Brain (organoid and tissue), 16 donors: ENCODE measurements at places on chromosomes 16 and 17.
A peak's percentile ranks its signal among the peaks of the same experiment; 100 is the strongest.

GRCh38 chr17:67504182-67504581, 127.1 kb downstream of the PITPNC1 start:
- DNase-seq: no peak

DNA sequence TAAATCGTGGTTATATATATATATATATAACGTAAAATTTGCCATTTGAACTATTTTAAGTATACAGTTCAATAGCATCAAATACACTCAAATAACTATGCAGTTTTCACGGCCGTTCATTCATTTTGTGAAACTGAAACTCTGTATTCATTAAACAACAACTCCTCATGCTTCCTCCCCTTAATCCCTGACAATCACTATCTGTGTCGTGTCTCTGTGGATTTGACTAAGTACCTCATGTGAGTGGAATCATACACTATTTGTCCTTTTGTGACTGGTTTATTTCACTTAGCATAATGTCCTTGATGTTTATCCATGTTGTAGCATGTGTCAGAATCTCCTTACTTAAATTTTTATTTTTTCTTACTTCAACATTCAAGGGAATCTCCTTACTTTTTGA, 2.8 kb downstream of the CCL23 start:
- DNase-seq: no peak

DNA sequence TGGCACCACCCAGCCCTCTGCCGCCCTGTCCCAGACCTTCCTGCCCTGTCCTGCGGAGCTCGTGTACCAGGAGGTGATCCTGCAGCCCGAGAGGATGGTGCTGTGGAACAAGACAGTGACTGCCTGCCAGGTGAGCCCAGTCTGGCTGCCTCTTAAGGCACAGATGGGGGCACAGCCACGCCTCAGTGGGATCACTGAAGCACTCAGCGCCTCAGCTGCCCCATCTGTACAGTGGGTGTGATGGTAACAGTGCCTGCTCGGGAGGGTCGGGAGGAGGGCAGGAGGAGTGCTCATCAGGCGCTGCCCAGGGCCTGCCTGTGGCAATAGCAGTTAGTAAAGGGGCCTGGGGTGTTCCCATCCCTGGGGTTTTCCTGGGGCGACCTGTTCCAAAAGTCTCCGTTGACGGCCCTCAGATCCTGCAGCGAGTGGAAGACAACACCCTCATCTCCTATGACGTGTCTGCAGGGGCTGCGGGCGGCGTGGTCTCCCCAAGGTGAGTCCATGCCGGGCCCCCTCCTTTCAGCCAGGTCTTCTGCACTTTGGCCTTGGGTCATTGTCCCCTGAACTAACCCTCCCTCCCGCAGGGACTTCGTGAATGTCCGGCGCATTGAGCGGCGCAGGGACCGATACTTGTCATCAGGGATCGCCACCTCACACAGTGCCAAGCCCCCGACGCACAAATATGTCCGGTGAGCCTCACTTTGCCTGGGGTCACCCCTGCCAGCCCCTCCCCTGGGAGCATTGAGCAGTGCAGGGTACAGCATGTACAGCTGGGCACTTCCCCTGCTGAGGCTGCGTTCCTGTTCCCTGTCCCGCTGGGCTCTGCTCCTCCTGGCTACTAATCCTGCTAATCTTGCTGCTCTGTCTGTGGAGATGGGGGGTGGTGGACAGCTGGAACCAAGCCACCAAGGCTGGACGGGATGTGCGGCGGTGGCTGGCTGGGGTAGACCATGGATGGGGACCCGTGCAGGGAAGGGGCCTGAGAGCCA, 4.5 kb upstream of the TCAP start:
- no peak for DNase-seq

DNA sequence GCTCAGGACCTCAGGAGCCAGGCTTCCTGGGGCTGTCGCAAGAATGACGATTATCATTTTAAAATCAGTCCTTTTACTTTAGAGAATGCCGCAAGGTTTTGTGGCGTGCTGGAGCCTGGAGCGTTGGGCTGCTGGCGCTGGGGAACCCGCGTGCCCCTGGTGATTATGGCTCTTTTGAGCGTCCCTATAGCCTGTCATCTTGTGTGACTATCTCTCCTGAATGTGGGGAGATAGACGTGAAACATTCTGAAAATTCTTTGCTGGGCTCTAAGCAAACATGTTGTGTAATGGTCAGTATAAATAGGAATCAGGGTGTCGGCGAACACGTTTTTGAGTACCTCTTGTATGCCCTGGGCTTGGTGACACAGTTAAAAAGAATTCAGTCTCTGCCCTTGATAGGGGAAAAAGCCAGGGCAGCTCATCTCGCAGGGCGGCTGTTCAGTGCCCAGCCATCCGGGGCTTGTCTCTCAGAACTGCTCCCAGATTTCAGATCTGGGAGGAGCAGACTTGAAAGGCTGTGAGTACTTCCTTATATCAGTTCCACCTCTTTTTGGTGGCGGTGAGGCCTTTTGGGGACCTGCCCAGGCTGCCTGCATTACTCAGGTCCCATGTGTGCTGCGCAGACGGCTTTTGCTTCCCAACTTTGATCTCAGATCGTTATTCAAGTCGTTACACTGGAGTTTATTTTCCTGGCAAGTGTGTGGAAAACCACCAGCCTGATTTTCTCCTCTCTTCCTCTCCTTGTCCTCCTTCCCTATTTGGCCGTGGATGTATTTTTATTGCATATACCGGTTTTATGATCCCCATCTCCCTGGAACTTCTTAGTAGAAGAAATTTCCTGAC, 973 bp downstream of the SLC7A6 start:
- peak; percentile 35 for DNase-seq

DNA sequence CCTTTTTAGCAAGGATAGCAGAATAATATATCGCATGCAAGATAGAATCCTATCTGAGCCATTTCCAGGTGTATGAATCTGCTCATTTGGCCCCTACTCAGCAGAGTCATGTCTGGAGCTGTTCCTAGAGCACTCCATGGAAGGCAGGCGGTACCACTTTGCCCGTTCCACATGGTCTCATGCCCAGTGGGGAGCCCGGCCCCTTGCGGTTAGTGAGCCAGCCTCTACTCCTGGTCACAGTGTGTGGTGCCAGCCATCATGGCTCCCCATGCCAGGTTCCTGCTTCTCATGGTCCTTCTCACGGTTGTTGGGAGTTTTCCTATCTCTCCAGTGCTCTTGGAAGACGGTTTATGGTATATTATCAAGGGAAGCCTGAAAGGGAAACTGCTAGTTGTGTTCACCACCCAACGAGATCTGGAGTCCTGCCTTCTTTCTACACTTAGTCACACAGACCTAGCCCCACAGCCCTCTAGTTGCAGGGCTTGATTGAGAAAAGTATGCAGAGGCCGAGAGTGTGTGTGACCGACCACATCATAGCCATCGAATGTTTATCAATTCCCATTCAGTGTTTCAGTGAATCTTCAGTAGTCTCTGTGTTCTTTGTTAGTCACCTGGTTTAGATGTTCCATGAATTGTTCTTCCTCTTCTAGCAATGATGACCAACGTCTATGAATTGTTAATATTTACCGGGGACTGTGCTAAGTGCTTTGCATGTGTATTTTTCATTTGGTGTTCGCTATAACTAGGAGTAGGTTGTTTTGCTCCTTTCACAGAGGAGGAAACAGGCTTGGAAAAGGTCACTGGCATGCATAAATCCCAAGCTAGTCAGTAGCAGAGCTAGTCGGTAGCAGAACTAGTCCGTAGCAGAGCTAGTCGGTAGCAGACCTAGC, 9.6 kb downstream of the JPT2 start:
- no peak for DNase-seq

GRCh38 chr16:73197598-73197997, 149.7 kb upstream of the ZFHX3 start:
- DNase-seq: no peak

DNA sequence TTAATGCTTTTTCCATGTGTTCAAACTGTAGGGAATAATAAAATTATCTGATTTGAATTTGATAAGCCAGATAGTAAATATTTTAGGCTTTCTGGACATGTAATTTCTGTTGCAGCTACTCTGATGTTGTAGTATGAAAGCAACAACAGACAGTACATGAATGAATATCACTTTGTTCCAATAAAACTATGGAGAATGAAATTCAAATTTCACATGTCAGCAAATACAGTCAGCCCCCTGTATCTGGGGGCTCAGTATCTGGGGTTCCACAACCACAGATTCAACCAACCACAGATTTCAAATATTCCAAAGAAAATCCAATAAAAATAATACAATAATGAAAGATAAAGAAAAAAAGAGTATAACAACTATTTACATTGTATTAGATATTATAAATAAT, 8.2 kb upstream of the CLTC start:
- no peak for DNase-seq

DNA sequence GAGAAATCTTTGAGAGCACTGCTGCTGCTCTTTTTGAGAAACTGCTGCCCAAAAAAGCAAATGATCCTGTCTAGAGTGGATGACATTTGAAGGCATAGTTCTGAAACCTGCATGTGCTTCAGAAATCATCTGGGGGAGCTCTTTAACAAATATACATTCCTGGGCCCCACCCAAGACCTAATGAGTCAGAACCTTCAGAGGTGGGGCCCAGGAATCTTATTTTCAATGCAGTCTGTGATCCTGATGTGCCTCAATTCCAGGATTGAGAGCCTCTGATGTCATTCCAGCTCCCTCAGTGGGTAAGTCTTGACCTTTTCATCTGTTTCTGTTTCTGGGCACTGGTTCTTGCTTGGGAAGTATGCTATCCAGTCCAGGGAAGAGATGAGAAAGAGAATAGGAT, 42.3 kb downstream of the HNF1B start:
- DNase-seq: no peak

- DNase-seq: peak; percentile 62
These were observed 48.5 kb downstream of the RAI1 start for GRCh38 chr17:17729620-17730249.

- no peak for DNase-seq
These were observed 473.2 kb upstream of the SALL1 start for GRCh38 chr16:51624080-51624775.

DNA sequence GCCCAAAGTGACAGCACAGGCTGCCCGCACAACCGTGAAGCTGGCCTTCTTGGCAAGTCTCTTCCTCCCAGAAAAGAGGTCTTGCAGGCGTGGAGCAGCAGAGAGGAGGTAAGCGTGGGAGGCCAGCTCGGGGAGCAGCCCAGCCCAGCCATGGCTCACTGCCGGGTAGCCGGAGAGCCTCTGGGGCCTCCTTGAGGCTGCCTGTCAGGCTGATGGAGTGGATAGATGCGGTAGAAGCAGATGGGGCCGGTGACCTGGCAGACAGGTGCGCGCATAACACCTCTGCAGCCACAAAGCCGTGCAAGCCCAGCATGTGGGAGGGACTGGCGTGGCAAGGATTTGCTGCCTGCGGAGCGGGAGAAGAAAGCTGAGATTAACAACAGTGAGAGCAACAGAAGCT, 17.1 kb upstream of the DOK4 start:
- no peak for DNase-seq

DNA sequence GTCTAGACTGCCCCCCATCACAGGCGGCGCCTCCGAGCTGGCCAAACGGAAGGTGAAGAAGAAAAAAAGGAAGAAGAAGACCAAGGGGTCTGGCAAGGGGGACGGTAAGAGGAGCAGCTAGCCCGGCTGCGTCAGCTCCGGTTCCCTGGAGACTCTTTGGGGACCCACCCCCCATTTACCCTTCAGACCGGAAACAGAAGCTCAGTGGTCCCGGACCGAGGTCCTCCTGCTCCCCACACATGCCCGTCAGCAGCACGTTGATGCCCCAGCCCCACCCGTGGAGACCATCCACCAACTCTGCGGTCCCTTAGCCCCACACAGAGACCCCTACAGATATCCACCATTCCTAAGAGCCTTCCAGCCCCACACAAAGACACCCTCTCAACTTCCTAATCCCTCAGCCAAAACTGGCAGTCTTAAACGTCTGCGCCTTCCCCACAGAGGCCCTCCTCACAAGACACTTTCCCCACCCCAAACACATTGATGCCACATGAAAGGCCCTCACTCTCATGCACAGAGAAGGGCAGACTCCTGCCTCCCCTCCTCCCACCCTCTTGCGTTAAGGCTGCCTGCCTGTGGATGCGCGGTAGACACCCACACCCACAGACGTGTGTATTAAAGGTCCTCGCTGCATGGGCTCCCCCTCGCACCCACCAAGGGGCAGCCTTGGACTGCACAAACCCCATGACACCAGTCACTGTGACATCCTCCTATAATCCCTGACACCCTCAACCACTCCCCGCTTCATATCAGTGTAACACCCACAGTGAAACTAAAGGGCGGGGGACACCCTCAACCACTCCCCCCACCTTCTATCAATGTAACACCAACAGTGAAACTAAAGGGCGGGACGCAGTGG, 58.2 kb upstream of the RPH3AL start:
- DNase-seq: peak; percentile 77

GRCh38 chr17:82076785-82077591, 11.4 kb upstream of the DUS1L start:
- no peak for DNase-seq
